ENCODE measurements at places on chromosomes 13 and 19.

DNA sequence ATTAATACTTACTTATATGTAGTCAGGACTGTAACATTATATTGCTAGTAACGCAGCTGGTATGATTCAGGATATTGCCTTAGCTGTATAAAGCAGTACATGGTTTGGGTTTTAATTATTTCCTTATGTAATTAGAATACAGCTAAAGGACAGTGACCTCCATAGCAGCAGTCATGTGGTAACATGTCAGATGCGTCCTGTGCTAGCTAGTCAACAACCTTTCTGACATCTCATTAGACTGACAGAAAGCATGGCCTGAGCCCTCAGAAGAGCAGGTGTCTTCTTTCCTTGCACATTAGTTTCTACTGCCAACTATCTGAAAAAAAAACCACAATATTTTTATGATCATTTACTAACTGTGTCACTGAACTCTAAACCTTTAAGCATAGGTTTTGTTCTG is 122.2 kb downstream of the MAB21L1 start:
- no peak for DNase-seq

DNA sequence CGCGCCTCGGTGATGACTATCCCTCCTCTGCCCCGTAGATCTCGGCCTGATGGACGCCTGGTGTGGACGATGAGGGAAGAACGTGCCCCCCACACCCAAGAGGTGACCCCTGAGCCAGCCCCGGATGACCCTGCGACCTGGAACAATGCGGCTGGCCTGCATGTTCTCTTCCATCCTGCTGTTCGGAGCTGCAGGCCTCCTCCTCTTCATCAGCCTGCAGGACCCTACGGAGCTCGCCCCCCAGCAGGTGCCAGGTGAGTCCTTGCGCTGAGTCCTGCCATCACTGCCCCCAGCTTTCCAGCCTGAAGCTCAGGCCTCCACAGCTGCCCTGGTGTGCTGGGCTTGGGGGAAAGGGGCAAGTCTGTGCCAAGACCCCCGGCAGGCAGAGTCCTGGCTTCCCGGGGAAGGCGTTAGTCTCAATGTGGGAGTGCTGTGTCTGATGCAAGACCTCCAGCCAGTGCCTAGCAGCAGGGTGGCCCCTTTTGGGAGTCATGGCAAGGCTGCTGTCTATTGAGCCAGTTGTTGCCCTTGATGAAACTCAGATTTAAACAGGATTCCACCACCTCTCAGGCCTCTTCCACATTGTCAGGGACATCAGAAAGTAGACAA is 67.5 kb downstream of the CHST8 start:
- no peak for DNase-seq

- DNase-seq, result no peak
Measured at GRCh38 chr19:48632692-48633147, 4.5 kb downstream of the DBP start.

- DNase-seq, result no peak
Measured at GRCh38 chr13:44784708-44785080, 204.6 kb downstream of the NUFIP1 start.

DNA sequence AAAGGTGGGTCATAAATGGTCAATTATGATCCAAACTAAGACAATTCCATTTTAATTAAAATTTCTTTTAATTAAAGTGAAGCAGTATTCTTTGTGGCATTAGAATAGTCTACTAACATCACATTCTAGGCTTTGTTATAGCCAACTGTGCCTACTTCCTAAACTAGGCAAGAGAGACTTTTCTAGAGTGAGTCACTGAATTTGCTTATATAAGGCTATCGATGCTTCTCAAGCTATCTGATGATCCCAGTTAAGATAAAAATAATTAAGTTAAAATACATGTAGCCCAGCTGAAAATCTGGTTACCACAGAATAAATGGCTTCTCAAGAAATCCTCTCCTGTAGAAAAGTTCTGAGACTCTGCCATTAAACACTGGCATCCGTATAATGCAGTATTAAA is 12.5 kb downstream of the ANKRD10 start:
- no peak for DNase-seq

DNA sequence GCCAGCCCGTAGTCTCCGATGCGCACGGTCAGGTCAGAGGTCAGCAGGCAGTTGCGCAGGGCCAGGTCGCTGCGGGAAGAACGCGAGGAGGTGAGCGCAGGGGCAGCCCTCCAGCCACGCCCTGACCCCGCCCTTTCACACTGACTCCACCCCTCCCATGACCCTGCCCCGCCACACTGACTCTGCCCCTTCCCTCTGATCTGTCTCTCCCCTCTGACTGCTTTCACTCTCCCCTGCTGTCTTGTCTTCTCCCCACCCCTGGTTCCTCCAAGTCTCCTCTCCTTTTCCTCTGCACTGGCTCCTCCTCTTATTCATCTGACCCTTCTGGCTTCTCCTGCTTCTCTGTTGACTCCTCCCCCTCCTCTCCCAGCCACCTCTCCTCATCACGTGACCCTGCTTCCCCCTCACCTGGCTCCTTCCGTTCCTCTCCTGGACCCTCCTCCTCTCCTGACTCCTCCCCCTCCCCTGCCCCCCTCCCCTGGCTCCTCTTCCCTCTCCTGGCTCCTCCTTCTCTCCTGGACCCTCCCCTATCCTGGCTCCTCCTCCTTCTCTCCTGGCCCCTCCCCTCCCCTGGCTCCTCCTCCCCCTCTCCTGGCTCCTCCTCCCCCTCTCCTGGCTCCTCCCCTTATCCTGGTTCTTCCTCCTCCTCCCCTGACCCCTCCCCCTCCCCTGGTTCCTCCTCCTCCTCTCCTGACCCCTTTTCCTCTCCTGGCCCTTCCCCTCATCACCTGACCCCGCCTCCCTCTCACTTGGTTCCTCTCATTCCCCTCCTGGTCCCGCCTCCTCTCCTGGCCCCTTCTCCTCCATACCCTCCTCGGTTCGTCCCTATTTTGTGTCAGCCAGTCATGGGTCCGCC is 9.9 kb downstream of the LMTK3 start:
- peak; percentile 100 for DNase-seq

GRCh38 chr13:19596086-19596485 is 34.8 kb upstream of the TPTE2 start:
- no peak for DNase-seq

- DNase-seq, result no peak
Measured at GRCh38 chr13:62085337-62086229, 669.9 kb upstream of the PCDH20 start.

DNA sequence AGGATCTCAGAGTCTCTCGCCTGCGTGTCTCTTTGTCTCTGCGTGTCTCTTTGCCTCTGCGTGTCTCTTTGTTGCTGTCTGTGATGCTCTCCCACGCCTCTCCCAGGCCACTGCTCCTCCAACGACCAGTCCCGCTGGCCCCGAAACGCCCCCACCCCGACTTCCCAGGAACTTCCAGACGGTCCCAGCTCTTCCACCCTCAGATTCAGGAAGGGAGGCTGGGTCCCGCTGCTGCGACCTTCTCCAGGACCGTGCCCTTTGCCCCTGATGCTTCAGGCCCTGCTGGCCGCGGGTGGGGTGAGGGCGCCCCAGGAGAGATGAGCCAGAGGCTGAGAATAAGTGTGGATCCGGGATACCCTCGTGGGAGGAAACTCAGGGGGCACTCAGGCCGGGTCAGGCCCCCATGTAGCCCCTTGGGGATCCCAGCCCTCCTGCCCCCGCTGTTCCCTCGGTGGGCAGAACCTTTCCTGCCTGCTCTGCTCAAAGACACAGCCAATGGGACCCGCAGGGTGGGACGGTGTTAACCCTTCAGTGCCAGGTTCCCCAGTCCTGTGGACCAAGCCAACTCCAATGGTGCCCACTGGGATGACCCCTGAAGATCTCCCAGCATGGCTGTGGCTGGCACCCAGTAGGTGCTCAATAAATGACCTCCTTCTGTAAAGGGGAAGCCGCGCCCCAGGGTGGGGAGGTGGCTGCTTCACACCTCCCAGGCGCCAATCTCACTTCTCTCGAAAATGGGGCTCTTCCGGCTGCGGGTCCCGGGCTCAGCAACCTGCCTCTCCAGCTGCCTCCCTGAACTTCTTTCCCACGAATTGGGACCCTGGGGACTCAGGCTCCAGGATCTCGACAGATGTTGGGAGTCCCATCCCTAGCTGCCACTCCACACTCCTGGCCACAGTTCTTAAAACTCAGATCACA is 1.5 kb upstream of the S1PR5 start:
- no peak for DNase-seq

DNA sequence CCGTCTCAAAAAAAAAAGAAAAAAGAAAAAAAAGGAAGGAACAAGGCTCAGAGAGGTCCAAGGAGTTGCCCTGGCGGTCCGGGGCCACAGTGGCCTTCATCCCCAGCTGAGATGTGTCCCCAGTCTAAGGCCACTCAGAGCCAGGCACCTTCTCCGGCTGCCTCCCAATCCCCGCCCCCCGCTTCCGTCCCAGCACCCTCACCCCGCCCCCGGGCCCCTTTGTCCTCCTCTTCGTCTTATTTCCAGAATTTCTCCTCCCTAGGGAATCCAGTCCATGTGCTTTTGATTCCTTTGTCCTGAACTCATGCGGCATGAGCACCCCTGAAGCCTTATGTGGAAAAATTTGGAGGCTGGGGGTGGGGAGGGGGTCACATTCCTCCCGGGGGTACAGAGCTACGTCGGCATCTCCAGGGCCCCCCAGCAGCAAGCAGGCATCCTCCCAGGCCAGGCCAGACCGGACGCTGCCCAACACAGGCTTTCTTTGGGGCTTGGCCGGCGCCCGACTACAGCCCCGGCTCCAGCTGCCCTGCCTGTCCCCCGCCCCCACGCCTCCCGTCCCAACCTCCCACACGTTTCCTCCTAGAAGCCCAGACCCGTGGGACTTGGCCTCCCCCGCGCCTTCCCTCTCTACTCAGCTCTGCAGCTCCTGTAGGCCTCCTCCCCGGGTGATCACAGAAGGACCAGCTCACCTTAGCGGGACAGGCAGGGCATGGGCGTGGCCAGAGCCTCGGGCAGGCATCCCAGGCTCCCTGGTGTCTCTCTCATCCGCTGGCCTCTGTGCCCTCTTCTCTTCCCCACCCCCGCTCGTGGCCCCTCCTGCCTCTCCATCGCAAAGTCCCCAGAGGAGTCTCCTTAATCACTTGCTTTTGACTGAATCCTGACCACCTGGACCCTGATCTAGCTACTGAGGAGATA is 17.8 kb upstream of the ADGRE5 start:
- DNase-seq, result peak; percentile 92

DNA sequence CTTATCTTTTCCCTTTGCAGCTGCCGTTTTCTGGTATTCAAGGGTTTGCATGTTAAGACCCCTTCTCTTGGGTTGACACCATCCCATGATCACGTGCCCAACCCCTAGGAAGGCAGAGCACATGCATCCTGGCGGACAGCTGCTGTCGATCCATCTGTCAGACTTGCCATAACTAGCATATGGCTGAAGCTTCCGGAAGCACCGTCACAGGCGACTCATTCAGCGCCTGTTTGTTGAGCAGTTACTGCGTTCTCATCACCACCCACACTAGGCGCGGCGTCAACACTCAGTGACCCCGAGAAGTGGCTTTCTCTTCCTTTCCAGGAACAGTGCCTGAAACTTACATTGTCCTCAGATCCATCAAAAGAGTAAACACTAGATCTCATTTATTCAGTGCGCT is 93.6 kb downstream of the SOX1 start:
- no peak for DNase-seq

GRCh38 chr13:28346154-28346553 is 148.8 kb downstream of the FLT1 start:
- DNase-seq, result no peak

DNA sequence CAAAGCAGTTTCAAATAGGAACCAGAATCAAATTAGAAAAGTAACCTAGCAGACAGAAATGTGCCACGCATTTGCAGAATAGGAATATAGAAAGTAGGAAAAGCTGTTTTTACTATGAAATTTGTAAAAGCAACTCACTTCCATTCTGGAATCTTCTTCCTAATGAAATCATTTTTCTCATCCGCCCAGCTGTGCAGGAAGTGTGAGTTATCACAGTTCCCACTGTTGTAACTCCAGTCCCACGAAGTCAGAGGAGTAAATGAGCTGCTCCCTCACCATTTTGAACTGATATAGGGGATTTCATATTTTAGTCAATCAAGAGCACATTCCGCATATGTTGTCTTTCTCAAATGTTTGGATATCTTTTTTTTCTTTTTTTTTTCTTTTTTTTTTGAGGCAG is 230.8 kb downstream of the TBC1D4 start:
- DNase-seq, result no peak

DNA sequence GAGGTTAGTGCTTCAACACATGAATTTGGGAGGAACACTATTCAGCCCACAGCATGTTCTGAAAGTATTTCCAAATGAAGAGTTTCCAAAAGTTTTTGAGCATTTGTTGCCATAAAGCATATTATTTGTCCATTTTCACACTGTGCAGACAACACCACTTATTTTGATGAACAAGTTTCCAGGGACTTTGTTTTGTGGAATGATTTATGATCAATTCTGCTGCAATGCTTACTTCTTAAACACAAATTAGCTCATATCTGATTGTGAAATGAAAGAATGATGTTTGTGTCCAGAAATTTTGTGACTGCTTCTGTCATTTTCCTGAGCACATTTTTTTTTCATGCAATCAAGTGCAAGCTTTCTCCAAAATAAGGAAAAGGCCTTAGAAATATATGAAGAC is 205.3 kb downstream of the RAP2A start:
- no peak for DNase-seq

- DNase-seq, result no peak
Measured at GRCh38 chr19:807627-808422, 10.6 kb downstream of the PTBP1 start.

DNA sequence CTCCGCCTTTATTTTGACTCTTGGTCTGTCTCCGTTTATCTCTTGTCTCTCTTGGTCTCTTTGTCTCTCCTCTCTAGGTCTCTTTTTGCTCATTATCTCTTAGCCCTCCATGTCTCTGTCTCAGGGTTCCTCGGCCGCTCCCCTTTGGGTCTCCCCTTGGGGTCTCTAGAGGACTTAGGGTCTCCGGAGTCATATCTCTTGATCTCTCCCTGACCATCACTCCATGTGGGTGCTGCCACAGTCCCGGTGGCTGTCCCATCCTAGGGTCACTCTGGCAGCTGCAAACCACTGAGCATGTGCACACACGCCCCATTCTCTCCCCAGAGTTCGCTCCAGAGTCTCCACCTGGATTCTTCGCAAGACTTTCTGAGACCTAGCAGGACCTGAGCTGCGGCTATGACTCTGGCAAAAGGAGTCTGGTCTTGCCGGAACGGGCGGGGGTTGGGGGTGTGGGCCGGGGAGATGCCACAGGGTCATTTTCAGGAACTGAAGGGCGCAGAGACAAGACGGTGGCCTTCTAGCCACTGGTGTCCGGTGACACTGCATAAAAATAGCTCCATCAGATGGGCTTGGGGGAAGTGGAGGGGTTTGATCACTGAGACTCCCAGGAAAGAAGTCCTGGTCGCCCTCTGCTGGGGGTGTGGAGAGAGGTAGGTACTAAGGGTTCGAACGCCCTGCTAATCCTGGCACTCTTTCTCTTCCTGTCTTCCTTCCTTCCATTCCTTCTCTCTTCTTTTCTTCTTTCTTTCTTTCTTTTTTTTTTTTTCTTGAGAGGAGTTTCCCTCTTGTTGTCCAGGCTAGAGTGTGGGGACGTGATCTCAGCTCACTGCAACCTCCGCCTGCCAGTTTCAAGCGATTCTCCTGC is 1.2 kb upstream of the KCNA7 start:
- DNase-seq, result peak; percentile 71

- no peak for DNase-seq
Measured at GRCh38 chr13:26727633-26728032, 33.0 kb downstream of the GPR12 start.
